Substantia nigra (tissue), 51 donors: ENCODE measurements at places on chromosomes 5 and 9.

DNA sequence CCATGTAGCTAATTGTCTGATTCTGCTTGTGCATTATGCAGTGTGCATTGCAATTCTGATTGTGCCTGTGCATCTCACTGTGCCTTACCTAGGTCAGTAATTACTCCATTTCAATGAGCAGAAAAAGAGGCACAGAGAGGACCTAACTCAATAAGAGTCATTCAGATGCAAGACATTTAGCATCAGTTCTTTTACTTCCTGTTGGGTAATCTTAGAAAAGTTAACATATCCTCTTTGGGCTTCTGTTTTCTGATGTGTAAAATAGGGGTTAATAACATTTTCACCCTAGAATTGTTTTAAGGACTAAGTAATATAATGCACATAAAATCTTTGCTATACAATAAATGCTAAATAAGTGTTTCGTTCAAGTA is 7.0 kb upstream of the DCTN4 start:
- no peak for DNase-seq

DNA sequence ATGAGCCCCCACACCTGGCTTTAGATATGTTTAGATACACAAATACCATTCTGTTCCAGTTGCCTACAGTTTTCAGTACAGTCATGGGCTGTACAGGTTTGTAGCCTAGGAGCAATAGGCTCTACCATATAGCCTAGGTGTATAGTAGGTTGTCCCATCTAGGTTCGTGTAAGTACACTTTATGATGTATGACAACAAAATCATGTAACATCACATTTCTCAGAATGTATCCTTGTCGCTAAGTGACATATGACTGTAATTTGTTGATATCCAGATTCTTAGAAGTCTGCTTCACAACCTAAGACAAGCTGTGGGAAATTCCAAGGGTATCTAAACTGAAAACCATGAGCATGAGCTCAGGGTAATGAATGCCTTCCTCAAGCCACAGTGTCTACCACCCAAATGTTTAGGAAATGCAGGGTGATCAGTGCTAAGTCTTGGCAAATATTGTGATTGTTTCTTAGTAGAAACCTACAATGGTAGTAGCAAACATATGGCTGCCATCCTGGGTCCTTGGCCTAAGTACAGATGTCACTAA is 8.4 kb downstream of the ECM2 start:
- no peak for DNase-seq

- no peak for DNase-seq
Observed at GRCh38 chr5:7877851-7878250, 8.9 kb downstream of the MTRR start.

DNA sequence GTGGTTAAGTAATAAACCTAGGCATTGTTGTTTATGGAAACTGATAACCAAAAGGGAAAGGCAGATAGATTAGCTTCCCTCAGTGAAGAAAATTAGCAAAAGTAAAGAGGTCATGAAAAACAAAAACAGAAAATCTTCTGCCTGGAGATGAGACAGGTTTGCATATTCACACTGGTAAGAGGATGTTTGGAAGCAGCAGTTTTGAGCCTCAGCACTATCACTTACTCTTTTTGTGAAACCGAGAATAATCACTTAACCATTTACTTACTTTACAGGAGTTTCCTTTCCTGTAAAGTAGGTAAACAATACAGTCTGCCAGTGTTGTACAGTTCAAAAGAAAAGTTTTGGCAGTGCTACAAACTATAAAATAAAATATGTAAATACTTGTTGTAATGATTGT is 35.5 kb upstream of the EMB start:
- DNase-seq = no peak

DNA sequence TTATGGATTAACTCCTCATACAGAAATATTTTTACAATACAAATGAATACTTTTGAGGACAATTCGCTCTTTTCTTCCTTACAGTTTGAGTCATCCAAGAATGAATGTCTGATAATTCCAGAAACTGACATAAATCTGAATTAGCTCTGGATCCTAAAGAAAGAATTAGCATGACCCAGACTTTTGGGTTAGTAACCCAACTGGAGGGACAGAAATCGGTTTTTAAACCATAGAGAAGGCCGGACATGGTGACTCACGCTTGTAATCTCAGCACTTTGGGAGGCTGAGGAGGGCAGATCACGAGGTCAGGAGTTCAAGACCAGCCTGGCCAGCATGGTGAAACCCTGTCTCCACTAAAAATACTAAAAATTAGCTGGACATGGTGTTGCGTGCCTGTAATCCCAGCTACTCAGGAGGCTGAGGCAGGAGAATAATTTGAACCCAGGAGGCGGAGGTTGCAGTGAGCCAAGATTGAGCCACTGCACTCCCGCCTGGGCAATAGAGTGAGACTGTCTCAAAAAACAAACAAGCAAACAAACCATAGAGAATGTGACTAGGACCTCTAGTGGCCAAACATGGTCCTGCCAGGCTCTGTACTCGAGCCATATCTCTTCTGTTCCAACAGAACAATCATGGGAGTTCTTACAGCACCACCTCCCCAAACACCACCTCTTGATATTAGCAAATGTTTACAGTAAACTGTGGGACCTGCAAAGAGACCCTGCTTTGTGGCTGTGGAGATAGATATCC is 44.8 kb downstream of the LURAP1L start:
- no peak for DNase-seq

DNA sequence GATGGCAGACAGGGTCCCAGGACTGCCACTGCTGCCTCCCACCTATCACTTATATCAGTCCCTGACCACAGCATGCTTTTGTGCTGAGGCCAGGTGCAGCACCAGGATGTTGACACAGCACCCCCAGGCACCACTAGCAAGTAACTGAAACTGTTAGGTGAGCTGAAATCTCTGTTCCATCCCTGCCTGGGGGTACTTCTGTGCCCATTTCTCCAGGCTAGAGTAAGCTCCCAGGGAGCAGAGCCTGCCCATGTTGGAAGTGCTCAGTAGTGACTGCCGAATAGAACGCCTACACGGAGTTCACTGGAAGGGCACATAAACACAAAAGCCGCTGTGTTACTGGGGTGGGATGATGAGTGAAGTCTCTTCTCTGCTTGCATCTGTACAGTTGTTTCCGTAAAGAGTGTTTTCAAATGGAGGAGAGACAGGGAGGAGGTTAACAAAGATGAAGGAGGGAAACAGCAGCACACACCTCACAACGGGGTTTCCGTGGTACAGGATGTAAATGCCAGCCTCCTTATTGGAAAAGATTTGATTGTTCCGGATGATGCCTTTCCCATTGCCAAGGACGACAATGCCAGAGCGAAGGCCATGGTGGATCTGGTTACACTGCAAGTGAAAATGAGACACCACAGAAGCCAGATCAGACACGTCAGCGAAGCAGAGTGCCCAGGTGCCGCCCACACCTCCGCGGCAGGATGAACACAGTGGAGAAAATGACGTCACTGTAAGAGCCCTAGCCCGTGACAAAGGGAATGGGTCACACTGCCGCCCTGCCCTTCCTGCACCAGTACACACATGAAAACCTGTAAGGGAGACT is 43.1 kb downstream of the POLR1E start:
- no peak for DNase-seq

GRCh38 chr5:59099270-59099994 is 516.6 kb downstream of the RAB3C start:
- no peak for DNase-seq

DNA sequence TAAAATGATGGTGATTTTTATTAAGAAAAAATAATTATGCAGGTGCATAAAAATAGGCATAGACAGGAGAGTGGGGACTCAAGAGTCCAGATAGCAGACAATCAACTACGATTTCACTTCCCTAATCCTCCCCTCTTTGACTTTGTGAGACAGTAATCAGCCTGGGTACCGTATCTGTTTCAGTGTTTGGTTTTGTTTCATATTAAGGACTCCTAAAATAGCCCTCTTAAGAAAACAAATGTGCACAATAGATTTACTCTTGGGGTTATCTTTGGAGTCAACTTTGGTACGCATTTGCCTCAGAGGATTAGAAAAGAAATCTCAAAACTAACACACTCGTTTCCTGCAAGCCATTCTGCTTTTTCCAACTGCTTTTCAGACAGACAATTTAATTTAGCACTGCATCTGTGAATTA is 96.3 kb downstream of the ZNF608 start:
- DNase-seq = no peak

- DNase-seq = no peak
Observed at GRCh38 chr9:113653746-113654604, 190.4 kb downstream of the RGS3 start.

GRCh38 chr5:55071413-55071812 is 31.0 kb upstream of the GZMA start:
- DNase-seq = no peak

DNA sequence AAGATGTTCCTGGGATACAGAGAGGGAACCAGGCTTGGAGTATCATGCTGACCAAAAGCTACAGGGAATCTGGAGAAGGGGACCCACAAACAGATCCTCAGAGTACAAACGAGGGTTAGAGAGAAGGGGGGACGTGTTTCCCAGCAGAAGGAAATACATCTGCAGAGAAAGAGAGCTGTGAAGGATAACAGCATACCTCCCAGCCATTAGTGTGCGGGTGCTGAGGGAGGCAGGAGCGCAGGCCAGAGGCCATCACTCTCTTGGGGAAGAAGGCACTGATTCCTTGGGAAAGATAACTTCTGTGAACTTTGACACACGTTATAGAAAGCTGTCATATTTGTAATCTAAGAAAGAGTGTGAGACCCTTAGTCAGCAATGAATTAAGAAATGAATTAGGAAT is 96.9 kb downstream of the KCNN2 start:
- no peak for DNase-seq

GRCh38 chr5:109863752-109864151 is 174.0 kb downstream of the MAN2A1 start:
- no peak for DNase-seq

GRCh38 chr9:93597871-93598646 is 21.7 kb downstream of the PHF2 start:
- no peak for DNase-seq

DNA sequence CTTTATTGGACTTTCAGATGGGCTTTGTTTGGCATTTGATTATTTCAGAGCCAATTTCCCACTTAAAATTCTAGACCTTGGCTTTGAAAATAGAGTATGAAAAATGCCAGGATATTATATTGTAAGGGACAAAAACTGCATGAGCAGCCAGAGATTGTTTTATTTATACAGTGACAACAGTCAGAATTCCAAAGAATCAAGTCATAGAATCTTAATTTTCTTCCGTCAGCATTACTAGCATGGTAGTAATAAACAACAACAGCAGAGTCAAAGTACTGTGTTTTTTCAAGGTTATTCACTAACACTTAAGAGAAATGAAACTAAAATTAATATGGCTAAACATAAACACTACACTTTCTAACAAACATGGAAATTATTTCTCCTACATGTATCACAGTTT is 52.2 kb downstream of the MLLT3 start:
- no peak for DNase-seq

DNA sequence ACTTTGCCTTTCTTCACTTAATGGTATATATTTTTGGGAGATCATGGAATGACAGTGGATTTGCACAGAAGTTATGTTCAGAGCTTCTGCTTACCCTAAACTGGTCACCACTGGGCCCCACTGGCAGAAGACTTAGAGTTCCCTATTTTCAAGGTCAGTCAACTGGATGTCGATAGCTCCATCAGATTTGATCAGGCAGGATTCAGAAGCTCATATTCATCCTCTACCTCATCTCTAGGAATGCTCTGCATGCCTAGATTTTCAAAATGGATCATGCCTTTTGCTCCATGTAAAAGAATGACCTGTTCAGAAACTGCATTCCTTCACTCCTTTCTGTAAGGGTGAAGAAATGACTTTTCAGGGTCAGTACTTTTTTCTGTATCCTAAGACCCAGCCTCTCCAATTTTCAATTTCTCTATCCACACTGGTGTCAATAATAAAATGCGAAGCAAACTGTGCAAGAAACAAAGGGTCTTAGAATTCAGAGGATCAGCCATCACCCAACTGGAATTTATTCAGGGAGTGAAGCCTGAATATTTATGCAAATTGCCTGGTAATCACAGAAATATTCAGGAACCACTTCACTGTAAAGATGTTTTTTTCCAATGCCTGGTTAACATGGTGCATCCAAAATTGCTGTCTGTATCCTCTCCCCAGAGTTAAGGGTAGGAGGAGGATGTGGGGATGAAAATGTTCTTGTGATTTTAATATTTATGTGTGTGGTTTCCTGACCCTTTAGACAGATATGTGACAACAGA is 125.4 kb downstream of the DOCK2 start:
- no peak for DNase-seq

DNA sequence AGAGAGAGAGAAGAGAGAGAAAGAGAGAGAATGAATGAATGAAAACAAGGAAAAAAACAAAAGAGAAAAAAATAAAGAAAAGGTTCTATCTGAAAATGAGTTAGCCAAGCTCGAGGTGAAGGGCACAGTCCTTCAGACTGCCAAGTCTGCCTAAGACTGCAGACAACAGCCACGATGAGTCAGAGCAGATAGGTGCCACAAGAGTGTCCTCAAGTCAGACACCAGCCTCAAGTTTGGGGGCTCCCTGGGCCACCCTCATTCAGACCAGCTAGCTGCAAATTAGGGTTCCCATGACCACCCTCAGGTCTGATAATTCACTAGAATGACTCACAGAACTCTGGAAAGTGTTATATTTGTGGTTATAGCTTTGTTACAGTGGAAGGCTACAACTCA is 13.9 kb upstream of the HABP4 start:
- DNase-seq = no peak

DNA sequence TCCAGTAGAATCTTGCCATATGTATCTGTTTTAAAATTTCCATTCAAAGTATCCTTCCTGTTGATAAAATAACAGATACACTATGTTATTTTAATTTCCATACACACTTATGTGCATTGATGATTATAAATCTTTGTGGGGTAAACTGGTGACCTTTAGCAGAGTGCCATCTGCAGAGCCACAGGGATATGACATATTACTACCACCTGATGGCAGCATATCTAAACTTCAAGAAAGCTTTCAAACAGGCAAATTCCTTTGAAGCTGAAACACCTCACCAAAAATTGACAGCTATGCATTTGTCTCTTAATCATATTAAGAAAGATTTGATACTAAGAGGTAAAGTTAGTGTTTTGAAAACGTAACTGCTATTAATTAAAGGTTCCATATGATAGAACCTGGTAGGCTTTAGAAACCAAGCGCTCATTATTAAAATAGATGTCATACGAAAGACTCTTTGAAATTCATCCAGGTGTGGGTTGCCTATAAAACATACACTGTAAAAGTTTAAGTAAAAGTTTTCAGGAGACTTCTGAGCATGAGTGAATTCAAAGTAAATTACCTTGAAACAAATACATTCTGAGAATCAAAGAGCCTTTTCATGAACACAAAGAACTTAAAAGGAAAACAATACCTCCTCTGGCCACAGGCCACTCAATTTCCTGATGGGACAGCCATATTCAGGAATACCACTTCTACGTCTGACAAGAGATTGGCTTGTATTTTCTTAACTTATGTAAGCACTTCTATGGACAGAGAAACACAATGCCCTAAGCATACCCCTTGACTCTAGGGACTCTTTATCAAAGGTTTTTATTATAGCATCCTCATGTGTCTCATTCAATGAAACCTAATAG is 93.3 kb downstream of the KIAA0825 start:
- DNase-seq = no peak

- no peak for DNase-seq
Observed at GRCh38 chr5:100634937-100635534, 99.9 kb downstream of the FAM174A start.

- DNase-seq = no peak
Observed at GRCh38 chr9:92748233-92748497, 16.5 kb downstream of the BICD2 start.
